Anterior cingulate cortex (tissue), 58 donors: ENCODE measurements at places on chromosomes 4 and X.

DNA sequence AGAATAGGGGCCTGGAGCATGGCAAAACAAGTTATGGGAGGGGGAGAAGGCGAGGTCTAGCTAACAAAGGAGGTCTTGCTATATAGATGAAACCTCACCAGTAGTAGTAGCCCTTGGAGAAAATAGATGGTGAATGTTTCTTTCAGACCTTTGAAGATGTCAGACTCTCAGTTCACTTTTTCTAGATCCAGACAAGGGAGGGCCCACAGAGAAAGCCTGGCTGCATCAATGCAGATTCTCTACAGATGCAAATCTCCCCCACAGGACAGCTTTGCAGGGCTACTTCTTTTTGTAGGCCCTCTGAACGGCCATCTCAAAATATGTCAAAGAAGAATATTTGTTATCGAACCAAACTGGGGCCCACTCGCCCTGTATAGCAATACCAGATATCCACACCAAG, 159.7 kb downstream of the ANK2 start:
- DNase-seq: no peak

DNA sequence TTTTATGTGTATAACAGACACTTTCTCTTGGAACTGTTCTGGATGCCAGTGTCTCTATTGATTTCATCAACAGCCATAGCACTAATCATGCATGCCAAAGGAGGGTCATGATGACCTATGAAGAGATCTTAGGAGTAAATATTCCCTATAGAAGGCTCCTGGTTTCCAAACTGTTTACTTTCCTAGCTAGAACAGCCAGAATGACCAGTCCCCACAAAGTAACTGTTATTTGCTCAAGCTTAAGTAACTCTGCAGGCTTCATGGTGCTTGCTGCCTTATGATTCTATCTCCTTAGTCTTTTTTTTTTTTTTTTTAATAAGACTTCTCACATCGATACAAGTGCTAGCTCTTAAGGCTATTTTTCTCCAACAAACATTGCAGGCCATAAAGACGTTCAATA, 12.4 kb downstream of the S100G start:
- DNase-seq: no peak

DNA sequence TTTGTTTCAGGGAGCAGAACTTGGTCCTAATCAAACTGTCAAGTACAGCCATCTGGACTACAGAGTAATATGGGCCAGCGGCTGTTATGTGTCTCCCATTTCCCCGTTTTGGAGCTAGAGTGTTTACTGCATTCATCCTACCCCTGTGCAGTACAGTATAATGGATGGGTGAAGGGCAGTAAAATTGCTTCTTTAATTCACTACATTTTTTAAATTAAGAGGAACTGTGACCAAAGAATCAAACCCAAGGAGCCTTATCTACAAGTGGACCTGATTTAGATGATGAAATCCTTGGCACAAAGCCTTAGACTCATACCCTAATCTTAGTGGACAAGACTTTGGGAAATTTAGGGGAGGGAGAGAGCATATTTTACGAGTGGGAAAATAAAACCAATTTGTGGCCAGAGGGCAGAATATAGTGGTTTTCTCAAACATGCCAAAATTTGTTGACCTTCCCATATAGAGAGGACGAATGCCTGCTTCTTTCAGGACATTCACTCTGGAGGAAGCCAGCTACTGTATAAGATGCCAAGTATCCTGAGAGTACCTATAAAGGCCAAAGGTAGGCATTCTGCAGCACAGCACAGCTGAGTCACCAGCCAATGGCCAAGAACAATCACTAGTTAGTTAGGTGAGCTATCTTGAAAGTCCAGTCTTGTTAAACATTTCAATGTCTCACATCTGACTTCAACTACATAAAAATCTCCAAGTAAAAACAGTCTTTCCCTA, 253.8 kb upstream of the KCNIP4 start:
- no peak for DNase-seq

- DNase-seq: no peak
These were observed 295.3 kb downstream of the MID1IP1 start for GRCh38 chrX:39096599-39096998.

DNA sequence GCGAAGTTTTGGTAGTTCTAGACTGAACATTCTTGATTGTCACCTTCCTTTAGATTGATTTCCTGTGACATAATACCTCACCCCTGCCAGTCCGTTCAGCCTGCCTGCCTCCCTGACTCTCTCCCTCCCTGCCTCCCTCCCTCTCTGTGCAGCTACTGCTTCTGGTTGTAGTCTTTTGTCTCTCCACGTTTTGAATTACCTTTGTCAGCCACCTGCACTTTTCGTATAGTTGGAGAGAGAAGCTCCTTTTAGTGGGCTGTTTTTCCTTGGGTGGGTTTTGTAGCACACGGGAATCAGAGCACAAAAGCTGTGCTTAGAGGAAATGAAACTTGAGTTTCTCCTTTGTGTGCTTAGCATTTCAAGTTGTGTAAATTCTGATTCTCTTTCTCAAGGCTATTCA, 32.6 kb upstream of the MSMO1 start:
- no peak for DNase-seq

GRCh38 chr4:136864604-136865185, 667.6 kb downstream of the PCDH18 start:
- DNase-seq: no peak

DNA sequence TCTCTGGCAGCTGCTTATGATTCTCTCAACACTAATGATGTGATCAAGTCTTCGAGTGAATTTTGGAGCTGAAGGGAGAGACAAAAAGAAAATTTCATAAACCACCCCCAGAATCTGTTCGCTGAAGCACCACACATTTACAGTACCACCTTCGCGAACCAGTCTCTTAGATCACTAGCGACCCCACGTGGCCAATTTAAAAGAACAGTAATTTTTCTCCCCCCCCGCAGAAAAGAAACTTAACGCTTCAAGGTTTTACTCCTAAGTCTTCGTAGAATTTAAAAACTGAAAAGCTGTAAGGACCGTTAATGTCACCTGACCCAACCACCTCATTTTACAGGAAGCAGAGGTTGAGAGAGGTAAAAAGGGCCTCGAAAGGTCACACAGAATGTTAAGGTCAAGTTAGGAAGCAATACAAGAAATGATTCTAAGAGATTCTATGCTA, 187.5 kb downstream of the QDPR start:
- DNase-seq: no peak

DNA sequence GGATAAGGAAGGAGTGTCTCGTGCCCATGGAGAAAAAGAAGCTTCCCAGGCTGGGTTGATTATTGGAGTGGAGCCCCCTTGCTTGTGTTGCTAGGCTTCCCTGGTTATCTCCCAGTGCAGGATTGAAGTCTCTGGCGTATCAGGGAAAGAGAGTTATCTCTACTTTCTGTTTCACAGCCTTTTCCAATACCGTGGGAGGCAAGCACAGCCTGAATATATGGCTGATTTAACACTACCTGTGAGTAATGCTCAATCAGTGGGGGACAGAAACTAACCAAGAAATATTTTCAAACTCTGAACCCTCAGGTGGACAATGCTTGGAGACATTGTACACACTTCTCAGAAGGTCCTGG, 65.2 kb downstream of the SERPINA7 start:
- no peak for DNase-seq

DNA sequence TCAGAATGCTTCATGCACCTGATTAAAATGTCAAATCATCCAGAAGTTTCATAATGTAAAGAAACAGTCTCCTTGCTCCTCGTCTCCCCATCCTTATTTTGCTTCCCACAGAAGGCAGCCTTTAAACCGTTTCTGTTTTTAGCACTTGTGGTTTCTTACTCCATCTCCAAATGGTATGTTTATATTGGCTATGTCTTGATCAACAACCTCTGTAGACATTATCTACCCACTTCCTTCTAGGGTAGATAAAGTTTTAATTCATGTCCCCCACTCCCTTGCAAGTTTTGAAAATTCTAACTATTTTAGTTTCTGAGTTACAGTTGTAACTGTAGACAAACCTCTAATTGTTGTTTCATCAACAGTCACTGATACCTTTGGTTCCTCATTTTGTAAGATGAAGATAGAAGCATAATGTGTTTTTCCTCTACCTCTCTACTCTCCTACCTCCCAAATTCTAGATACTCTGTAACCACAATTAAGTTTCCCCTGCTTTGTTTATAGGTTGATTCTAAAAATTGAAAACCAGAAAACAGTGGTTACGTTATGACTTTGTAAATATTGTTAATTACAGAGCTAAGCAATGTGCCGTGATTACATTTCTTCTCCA, 291.7 kb upstream of the GATB start:
- no peak for DNase-seq

DNA sequence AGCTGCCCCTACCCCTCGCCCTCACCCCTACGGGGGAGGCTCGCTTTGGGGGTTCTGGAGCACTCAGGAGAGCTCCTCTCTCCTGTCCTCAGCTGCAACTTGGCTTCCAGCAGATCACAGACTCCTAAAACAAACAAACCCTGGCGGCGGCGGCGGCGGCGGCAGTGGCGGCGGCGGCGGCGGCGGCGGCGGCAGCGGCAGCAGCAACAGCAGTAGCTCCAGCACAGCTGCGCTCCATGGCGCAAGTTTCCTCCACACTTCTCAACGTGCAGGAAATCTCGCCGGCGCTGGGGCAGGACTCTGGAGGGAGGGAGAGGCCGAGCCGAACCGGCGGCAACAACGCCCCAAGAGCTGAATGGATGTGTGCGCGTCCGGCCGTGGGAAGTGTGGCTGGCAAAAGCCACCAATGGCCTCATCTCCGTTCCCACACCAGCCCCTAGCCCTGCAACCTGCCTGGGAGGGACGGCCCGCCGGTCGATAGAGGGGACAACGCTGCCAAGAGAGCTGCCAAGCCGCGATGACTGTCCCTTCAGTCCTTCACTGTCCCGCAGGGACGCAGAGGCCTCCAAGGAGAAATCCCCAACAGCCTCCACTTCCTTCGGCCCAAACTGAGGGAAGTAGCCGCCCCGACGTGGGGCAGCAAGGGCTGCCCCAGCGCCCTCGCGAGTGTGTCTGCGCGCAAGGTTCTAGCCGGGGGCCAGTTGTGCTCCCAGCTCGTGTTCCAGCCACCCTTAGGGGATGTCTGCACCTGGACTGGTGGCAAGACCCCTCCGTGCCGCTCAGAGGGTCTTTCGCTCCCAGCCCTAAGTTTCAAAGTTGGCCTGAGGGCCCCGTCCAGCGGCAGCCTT, 775 bp downstream of the SHROOM4 start:
- peak; percentile 2 for DNase-seq

GRCh38 chrX:69018416-69019072, 146.7 kb downstream of the PJA1 start:
- DNase-seq: no peak

DNA sequence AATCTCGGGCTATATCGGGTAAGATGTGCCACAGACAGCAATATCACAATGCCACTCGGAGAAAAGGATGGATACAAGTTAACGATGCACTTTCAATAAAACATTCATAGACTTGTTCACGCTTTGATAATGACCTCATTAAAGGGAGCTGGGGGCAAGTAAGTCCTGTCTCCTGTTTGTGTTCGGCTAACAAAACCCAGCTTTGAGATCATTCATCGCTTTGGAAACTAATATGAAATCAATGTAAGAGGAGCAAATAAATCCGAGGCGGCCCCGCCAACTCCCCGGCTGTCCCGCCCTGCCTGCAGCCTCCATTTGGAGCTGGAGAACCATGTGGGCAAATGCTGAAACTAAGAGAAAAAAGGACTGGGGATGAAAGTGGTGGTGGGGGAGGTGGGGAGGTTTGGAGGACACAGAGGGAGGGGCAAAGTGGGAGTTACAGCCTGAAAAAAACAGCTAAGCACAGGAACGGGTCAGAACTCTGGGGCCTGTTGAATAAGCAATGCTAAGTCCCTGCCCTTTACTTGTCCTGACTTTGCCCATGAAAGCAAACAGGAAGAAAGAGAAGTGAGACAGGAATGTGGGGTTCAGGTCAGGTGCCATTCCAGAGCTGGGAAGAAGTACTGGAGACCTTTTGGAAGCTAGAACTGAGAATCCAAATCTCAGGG, 3.5 kb upstream of the GSX2 start:
- no peak for DNase-seq

DNA sequence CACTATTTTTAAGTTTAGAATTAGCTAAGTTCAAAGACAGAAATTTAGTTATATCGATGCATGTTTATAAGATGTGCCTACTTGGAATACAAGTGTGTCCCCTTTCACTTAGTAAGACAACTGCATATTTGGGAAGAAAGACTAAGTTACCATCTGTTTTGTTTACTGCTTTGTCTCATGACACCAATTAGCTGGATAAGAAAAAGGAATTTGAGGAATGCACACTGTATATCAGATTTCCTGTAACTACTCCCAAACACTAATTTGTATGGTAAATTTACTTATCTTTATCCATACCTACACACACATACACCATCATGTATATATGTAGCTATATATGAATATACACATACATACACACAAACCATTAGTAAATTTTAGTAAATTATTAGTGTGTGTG, 1442.8 kb upstream of the IGFBP7 start:
- DNase-seq: no peak

DNA sequence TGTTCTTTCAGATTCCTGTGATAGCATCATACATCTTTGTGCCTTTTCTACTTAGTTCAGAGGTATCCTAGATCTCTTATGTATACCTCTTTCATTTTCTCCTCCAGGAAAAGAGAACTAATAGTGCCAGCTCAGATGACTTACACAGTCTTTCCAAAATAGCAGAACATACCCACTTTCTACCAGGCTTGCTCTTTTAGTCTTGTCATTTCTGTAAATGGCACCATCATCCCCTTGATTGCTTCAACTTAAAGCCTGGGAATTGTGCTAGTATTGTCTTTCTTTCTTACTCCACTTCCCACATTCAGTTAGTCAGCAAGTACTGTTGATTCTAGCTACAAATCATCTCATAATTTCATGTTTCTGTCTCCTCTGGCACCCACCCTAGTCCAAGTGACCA, 5.1 kb downstream of the APEX2 start:
- no peak for DNase-seq

DNA sequence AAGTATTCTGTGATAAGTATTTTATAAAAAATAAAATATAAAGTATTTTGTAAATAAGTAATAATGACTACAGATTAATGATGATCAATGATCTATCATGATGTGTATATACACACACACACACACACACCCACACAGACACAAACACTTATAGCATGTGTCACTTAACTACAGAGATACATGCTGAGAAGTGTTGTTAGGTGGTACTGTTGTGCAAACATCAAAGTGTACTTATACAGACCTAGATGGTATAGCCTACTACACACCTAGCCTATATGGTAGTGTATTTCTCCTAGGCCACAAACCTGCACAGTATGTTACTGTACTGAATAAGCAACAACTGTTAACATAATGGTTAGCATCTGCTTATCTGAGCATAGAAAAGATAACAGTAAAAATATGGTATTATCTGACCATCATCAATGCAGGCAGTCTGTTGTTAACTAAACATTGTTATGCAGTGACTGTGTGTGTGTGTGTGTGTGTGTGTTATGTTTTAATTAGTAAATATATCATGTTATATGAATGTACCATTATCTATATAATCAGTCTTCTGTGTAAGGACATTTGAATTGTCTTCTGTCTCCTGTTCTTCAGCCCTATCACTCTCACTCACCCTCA, 138.2 kb downstream of the CAMK2D start:
- no peak for DNase-seq

DNA sequence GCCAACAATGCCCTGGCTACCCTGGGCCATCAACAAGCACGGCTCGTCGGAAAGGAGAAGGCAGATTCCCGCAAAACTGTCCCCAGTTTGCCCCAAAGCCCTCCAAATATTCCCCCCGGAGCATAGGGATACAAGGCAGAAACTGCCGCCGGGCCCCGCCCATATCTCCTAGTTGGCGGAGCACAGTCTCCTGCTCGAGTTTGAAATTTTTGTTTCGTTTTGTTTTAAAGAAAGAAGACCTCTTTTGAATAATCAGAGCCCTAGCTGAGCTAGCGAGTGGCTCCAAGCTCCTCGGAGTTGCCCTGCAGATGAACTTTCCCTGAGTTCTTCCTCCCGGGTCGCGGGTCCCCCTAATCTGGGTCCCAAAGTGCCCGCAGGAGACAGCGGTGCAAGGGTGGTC, 138.1 kb upstream of the ZIC3 start:
- no peak for DNase-seq
